ENCODE measurements at places on chromosomes 16 and 17.

GRCh38 chr17:19382531-19383444 lies 4.2 kb downstream of the MFAP4 start:
- no peak for DNase-seq

- DNase-seq, result peak; percentile 89
These were observed 945 bp upstream of the UQCRC2 start for GRCh38 chr16:21952040-21952792.

- DNase-seq, result peak; percentile 64
These were observed 14.4 kb upstream of the GPRC5B start for GRCh38 chr16:19898924-19899604.

DNA sequence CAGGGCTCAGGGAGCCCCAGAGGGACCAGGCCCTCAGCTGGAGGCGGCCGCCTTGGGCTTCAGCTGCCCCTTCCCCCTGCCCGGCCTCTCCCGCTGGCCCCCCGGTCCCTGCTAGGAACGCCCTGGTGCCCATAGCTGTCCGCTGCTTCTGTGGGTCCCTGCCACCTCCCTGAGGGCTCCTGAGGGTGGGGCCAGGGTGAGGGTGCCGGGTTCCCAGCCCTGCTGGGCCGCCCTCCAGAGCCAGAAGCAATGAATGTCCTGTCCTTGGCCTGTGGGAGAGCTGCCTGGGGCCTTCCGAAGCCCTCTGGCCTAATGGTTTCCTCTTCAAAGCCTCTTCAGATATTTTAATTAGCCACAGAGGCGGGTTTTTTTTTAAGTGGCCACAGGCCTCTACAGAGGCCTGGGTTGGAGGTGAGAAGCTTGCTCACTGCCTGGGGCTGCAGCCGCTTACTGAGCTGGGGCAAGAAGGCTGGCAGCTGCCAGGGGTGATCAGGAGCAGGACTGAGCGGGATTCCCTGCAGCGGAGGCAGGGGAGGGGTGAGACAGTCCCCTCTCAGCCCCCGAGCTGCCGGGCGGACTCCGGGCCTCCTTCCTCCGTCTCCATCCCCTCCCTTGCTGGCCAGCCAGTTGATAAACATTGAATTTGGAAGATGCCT lies 9.9 kb downstream of the CENPX start:
- no peak for DNase-seq

DNA sequence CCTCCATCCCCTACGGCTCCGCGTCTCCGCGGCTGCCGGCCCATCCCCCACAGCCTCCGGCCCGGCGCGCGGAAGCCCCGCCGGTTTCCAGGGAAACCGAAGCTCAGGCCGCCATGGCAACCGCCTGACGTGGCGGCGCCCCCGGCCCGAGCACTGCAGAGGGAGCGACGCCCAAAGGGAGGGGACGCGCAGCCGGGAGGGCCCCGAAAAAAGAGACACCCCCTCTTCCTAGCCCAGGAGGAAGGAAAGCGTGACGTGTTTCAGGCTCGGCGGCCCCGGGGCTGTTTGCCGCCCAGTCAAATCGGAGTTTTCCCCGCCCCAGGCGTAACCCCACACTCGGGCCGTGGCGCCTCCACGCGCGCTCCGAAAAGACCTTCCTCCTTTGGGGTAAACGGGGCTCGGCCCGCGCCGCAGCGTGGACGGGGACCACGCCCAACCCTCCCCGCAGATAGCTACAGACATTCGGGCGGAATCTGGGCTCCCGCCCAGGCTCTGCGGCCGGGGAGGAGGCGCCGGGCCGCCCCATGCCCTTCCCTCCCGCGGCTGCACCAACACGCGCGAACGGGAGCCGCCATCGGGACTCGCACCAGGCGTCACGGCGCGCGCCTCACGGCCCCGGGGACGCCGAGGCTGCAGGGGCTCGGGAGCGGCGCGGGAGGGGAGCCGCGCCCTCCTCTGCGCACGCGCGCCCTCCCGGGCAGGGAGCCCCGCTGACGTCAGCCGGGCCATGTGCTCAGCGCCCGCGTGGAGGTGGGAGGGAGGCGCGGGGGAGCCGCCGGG lies 7.5 kb downstream of the MNT start:
- peak; percentile 95 for DNase-seq

- peak; percentile 92 for DNase-seq
These were observed at the start of gene PMFBP1 for GRCh38 chr16:72172105-72173034. TSS of gene PMFBP1 (minus strand) at chr16:72172155. CDS start at chr16:72171208, 947 bp downstream.

- peak; percentile 80 for DNase-seq
These were observed 4.3 kb downstream of the RCVRN start for GRCh38 chr17:9900784-9901183.

DNA sequence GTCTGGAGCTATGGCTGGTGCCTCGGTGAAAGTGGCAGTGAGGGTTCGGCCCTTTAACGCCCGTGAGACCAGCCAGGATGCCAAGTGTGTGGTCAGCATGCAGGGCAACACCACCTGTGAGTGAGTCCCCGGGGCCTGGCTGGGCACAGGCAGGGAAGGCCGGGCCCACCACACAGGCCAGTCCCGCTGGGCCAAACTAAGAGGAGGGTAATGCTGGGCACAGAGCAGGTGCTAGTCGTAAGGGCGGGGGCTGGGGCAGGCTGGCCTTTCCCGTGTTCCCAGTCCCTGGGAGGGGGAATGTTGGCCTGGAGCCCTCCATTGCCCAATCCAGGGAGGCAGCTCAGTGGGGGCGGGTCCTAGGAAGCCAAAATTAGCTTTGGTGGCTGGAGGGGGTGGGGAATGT lies 2.5 kb downstream of the KIF1C start:
- peak; percentile 27 for DNase-seq

DNA sequence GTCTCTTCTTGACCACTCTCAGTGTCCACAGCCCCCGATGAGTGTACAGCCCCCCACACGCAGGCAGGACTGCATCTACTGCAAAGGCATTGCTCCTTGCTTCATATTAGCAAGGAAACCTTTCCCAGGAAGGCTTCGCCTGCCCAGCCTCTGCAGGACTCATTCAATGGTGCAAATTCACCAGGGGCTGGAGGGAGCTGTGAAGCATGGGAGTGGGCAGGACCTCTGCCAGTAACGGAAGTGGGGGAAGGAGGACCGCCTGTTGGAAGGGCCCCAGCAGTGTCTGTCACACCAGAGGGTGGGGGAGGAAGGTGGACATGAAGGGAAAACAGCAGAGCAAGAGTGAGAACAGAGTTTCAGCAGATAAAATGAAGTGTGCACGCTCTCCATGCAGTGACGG lies 2.5 kb downstream of the SPATA33 start:
- no peak for DNase-seq

GRCh38 chr17:73610331-73610911 lies 33.8 kb downstream of the SDK2 start:
- no peak for DNase-seq

DNA sequence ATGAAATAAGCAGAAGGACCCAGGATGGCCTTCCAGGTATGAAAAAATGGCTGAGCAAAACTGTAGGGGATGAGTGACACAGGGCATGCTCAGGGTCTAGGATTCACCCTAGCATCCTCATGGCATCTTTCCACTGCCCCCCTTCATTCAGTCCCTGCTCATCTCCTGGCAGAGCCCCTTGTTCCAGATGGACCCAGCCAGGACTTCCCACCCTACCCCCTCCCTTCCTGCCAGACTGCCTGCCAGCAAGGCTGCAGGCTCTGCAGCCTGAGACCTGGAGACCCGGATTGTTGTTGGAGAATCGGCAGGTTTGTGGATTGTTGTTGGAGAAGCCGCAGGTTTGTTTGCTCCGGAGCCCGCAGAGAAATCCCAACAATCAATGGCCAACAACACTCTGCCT lies 6.6 kb downstream of the SEZ6 start:
- no peak for DNase-seq

- DNase-seq, result no peak
These were observed 283.0 kb downstream of the MAF start for GRCh38 chr16:79317521-79317920.

DNA sequence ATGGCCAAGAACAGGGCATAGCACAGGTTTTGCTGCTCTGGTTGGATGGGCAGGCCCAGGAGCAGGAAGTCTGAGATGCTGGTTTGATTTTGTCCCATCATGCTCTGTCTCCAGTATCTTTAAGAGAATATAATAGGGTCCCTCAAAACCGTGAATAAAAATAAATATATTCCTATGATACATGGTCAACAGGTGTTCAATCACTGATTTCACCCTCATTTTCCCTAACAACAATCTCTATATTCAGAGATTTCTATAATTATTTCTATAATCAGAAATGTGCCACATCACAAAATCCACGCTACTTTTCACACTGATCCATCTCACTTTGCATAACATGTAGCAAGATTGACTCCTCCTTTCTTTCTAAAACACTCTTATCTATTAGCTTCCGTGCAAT lies at the start of gene OR1E2:
TSS of gene OR1E2 (minus strand) at position 101 of the 400 bp plus-strand sequence. CDS start at position 101, 0 bp downstream.
- DNase-seq, result no peak

GRCh38 chr17:41580687-41581365 lies 5.9 kb downstream of the KRT14 start:
- peak; percentile 33 for DNase-seq

GRCh38 chr16:58863042-58863441 lies 128.9 kb upstream of the GOT2 start:
- no peak for DNase-seq

DNA sequence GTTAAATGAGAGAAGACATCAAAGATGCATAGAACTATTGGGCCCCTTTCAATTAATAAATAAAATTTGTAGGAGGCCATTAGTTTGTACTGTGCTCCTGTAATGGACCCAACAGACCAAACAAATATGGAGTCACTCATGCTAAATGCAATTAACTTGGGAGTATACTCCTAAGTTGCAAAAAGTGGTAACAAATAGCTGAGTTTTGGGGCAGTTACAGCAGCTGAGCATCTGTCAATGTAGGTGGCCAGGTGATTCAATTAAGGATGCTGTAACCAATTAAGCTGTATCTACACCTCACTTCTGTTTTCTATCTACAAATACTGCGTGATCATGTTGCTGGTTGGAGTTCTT lies 34.9 kb downstream of the WNT9B start:
- no peak for DNase-seq

DNA sequence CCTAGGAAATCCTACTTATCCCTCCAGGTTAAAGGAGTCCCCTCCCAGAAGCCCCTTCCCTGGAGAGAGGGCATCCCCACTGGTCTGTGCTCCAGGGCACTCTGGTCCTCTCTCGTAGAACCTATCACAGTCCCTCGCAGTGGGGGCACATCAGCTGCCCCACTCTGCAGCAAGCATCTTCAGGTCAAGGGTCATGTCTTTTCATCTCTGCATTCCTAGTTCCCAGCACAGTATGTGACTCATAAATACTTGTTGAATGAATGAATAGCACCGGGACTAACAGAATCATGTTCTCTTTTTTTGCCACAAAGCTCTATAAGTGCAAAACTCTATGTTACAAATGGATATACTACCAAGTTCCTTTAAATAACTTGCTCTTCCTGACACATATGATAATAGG lies 36.0 kb downstream of the RNF157 start:
- peak; percentile 79 for DNase-seq

- peak; percentile 96 for DNase-seq
These were observed 204.6 kb downstream of the STX8 start for GRCh38 chr17:9371019-9371418.

- no peak for DNase-seq
These were observed 29.3 kb downstream of the GOSR1 start for GRCh38 chr17:30506481-30506880.

GRCh38 chr17:5582209-5583185 lies 1.8 kb downstream of the NLRP1 start:
- DNase-seq, result peak; percentile 42

GRCh38 chr17:5780476-5780875 lies 196.2 kb upstream of the NLRP1 start:
- peak; percentile 88 for DNase-seq

- DNase-seq, result no peak
These were observed 26.4 kb upstream of the ARL4D start for GRCh38 chr17:43372273-43372911.

GRCh38 chr17:35872196-35872980 lies 3.7 kb upstream of the HEATR9 start:
- DNase-seq, result no peak

DNA sequence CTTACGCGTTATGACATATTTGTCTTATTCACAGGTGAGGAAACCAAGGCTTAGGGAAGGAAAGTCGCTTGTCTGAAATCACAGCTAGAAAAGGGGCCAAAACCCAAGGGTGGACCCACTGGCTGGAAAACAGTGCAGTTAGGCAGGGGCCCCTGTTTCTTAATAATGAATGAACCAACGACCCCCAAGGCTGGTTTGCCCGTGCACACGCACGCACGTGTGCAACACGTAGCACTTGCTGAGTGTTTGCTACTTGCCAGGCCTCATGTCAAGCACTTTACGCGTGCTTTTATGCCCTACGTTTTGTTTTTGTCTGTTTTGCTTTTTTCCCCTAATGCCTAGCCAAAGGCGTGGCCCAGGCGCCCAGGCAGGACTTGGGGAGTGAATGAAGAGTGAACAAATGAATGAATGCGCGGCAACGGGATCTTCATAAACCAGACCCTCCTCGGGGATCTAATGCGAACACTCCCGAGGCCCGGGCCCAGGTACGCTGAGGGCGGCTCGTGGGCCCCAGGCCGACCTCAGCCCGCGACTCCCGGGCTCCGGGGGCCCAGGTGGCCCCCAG lies 571 bp upstream of the USP10 start:
- peak; percentile 43 for DNase-seq

- peak; percentile 91 for DNase-seq
These were observed 32.4 kb upstream of the RPTOR start for GRCh38 chr17:80512233-80512632.

DNA sequence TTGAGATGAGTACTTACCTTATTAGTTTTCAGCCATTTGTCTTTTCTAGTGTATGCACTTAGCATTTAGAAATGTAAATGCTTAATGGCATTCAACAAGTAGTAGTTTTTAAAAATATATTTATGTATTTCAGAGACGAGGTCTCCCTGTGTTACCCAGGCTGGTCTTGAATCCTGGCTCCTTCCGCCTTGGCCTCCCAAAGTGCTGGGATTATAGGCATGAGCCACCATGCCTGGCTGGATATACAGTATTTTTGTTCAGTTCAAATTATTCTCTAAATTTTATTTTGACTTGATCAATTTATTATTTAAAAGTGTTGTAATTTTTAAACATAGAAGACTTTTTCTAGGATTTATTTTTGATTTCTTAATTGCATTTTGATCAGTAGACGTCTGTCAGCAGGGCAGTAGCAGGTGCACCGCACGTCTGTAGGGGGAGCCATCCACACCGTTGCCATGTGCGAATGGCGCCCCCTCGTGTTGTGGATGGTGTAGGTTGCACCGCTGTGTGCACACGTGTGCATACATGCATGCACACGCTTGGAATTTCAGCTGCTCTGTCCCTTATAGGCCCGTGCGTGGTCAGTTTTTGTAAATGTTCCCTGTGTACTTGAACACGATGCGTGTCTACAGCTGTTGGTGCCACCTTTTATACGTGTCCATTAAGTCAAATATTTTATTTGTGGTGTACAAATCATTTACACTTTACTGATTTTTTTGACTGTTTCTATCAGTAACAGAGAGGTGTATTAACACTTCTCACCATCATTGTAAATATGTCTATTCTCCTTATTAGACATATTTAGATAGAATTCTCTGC lies 30.6 kb downstream of the RPTOR start:
- peak; percentile 92 for DNase-seq

- DNase-seq, result no peak
These were observed 6.0 kb downstream of the GGNBP2 start for GRCh38 chr17:36550491-36551417.

GRCh38 chr17:4854111-4854681 lies 21.1 kb downstream of the MINK1 start:
- DNase-seq, result peak; percentile 34
